Activated T-cell treated with anti-CD3 and anti-CD28 coated beads, Interleukin-2, amount 50 U/mL, for 4 hours (primary cell): ENCODE measurements at places on chromosomes 7 and 10.

DNA sequence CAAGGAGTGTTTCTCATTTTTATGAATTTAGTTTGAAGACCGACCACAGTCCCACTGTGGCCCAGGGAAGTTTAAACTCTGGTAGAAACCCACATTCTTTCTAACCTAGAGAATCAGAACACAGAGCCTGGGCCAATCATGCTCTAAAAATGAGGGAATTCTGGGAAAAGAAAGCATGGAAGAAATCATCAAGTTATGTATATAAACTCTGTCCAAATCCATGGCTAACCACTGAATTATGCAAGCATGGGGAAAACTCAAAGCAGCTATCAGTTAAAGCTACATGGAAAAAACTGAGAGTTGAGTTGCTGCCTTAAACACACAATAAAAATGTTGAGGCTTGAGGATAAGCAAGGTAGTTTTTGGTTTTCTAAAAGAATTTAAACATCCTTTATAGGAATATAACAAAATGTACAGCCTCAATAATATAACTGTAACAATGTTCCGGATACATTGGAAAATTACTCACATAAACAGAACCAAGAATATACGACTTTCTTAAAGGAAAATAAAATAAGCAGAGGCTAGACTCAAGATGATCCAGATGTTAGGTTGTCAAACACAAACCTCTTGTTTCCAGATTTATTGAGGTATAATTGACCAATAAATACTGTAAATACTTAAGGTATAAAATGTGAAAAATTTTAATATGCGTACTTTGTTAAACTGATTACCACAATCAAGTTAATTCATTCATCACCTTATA lies 311.2 kb upstream of the GNAI1 start:
- DNase-seq, result no peak

DNA sequence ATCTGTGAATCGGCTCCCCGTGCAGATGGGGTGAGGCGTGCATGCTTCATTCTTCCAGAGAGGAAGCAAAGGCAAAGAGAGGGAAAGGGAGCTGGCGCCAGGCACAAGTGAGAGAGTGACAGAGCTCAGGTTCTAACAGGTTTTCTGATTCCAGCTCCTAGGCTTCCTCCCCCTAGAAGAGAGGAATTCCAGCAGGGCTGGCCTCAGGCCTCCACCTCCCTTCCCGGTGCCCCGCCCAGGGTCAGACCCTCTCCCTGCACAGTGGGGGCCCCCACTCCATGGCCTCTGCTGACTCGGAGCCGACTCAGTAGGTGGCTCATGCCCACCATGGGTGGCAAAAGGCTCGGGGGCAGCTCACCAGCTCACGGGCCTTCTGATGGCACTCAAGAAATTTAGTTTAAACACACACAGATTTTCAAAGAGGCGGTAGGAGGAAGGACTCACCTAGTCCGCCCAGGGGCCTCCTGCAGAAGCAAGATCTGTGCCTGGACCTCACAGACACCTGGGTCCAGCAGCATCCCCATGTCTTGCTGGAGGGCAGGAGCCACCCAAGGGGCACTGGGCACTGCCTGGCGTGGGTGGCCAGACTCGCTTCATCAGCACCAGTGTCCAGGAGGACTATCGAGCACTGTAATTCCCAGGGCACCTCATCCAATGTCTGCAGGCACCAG lies 183.5 kb downstream of the MAD1L1 start:
- no peak for DNase-seq

- DNase-seq, result no peak
Measured at GRCh38 chr10:94680544-94680943, 3.0 kb upstream of the CYP2C18 start.

- no peak for DNase-seq
Measured at GRCh38 chr10:123568751-123569150, 97.4 kb upstream of the GPR26 start.

DNA sequence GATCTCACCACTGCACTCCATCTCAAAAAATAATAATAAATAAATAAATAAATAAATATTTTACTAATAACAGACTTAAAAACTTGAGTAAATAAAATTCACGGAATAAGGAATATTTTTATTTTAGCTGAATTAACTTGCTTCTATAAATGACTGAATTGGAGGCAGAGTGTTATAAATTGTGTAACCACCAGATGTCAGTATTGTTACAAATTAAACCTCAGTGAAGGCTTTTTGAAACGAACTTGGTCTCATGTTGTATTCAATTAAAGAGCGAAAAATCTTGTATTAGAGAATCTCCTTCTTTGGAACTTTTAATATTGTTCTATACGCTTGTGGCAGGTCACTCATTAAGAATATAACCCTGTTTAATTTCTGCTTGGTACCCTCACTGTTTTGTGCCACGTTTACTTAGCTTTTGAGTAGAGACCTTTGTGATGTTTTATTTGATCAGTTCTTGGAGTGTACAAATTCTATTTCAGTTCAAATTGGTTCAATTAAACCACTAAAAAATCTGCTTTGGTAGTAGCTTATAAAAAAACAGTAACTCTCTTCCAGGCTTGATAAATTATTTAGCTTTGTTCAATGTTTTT lies 45.6 kb upstream of the SCIN start:
- DNase-seq, result no peak

- DNase-seq, result no peak
Measured at GRCh38 chr10:92655426-92655825, 34.3 kb upstream of the HHEX start.

GRCh38 chr7:3193379-3194120 lies 107.5 kb upstream of the SDK1 start:
- DNase-seq, result no peak

DNA sequence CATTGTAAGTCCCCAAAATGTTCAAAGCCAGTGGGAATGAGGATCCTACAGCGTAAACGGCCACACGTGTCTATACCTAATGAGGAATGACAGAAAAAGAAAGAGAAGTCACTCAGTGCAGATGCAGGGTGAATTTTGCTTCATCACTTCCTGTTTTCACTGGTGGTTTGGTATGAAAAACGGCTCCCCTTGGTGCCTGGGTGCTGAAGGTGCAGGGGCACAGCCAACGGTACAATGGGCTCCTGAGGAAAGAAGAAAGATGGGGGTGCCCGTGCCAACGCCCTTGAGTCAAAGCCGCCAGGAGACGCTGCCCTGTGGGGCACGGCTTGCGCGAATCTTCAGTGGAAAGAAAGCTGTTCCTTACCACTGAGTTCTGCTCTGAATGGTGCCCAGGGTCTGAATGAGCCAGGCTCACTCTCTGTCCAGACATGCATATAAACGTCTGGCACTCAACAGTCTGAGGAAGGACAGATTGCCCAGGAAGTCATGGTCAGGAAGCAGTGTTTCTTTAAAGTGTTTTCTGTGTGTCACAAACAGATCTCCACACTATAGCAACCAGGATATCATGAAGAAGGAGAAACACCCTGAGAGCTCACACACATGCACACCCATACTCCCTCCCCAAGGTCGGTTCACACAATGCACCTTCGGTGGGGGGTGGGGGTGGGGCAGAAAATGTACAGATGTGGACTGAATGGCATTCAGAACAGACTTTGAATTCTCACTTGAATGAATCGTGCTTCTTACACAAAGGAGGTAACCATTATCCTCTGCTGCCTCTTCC lies 105.8 kb downstream of the ELMO1 start:
- peak; percentile 61 for DNase-seq

DNA sequence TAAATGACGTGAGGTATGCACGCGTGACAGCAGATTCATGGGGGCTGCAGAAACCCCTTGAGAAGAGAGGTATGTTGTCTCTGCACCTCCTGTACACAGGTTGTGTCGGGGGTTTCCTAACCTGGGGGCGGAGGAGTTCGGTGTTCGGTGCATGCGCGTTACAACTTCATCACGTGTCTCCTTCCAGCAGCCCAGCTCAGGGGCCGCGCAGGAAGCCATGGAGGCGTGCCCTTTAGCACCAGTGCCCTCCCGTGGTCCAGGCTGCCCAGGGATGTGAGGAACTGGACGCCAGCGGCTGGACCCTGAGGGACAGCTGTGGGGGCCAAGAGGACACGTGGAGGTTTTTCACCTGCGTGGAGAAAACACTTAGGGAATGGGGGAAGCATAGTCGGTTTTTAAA lies 186.4 kb downstream of the EBF3 start:
- DNase-seq, result no peak

DNA sequence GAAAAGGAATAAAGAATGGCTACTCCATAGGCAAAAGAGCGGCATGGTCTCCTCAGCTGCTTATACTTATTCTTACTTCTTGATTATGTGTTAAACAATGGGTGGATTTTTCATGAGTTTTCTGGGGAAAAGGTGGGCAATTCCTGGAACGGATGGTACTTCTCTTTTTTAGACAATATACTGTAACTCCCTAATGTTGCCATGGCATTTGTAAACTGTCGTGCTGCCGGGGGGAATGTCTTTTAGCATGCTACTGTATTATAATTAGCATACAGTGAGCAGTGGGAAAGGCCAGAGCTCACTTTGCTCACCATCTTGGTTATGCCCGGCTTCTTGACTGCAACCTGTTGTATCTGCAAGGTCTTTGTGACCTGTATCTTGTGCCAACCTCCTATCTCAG lies 372.1 kb upstream of the AKR1E2 start:
- DNase-seq, result no peak

- no peak for DNase-seq
Measured at GRCh38 chr10:24556750-24557742, 166.6 kb downstream of the ARHGAP21 start.

DNA sequence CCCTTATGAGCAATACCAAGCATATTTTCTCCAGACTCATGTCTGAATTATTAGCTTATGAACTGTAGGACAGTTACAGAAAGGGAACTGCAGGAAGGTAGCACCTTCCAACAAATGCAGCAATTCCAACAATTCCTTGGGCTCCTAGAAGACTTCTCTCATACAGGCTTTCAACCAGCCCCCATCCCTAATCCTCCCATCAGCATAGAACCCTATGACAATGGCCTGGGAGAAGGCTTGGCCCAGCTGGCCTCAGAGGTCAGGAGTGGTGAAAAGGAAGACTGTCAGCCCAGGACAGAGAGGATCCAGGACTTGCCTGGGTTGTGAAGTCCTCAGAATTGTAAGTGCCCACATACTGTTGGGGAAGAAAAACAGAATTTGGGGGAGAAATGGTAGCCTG lies 5.9 kb downstream of the VPS41 start:
- no peak for DNase-seq

GRCh38 chr10:21015851-21016250 lies 118.7 kb upstream of the NEBL start:
- no peak for DNase-seq

DNA sequence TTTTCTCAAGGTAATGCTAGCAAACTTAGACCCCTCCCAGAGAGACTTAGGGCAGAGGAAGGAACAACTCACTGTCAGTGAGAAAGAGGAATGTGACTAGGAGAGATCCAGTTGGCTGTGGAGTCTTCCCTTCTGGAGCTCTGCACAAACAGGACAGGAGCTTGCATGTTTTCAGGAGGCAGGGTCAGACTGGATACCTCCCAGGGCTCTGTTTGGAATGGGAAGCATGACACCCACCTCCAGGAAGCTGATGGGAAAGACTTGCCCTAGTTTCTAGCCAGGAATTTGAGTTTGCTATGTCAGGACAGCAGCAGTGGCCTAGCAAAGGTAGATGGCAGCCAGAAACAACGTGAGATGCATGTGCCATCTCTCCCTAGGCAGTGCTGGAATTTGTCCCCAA lies 40.6 kb downstream of the GHRHR start:
- no peak for DNase-seq

GRCh38 chr7:108328174-108328651 lies 128.0 kb downstream of the NRCAM start:
- DNase-seq, result no peak

- no peak for DNase-seq
Measured at GRCh38 chr7:91894781-91895480, 14.4 kb upstream of the MTERF1 start.

DNA sequence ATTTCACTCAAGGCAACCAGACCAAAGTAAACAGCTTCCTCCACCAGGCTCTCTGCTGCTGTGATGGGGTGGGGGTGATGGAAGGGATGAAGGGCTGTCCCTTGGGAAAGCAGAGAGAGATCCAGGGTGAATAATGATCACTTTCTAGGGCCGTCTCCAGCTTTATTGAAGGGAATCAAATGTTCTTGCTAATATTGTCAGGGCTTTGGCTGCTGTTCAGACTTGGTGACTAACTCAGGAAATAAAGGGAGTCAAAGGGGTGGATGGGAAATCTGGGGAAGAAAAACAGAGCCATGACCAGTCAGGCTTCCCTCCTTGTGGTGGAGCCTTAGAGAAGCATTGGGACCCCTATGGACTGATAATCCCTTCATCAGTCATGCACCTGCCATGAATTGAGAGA lies 196.2 kb upstream of the AGK start:
- DNase-seq, result no peak

- DNase-seq, result no peak
Measured at GRCh38 chr10:95982200-95982599, 61.2 kb upstream of the CCNJ start.

GRCh38 chr7:134703782-134704181 lies 57.1 kb downstream of the BPGM start:
- DNase-seq, result no peak

GRCh38 chr10:98331885-98332284 lies 63.9 kb upstream of the LOXL4 start:
- no peak for DNase-seq

DNA sequence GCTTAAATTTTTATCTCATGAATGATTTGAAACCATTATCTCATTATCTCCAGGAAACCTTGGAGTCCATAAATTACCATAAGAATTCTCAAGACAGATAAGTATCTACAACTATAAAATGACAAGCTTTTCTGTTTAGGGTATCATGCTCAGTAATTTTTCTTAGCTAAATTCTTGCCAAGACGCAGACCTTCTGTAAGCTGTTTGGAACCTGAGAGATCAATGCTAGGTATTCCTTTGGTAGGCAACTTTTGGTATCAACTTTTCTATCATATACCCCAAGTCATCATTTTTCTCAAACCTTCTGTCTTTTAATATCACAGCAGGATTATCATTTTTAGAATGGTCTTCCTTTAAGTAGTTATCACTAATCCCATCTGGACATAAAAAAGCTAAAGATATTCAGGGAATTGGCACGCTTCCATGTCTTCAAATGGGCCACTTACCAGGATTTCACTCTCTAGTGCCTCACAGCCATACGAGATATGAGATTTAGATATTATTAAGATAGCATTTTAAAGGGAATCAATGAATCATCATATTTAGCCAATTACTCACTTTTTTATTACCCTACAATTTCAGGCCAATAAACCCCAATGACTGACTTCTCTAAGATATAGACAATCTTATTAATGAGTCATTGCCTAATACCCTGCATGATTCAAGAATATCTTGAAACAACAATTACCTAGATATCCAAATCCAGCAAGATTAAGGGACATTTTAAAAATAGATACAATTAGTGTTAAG lies 544.1 kb downstream of the HTR7 start:
- DNase-seq, result no peak

GRCh38 chr7:72019436-72019835 lies 392.7 kb downstream of the CALN1 start:
- DNase-seq, result no peak

- DNase-seq, result no peak
Measured at GRCh38 chr7:98864731-98865453, 4.9 kb downstream of the TMEM130 start.

GRCh38 chr7:108157606-108158335 lies 27.6 kb upstream of the LAMB4 start:
- no peak for DNase-seq

GRCh38 chr7:155810770-155811559 lies 1.3 kb downstream of the SHH start:
- DNase-seq, result no peak
